Retinal pigment epithelial cell (primary cell): ENCODE measurements at places on chromosomes 5 and 9.

DNA sequence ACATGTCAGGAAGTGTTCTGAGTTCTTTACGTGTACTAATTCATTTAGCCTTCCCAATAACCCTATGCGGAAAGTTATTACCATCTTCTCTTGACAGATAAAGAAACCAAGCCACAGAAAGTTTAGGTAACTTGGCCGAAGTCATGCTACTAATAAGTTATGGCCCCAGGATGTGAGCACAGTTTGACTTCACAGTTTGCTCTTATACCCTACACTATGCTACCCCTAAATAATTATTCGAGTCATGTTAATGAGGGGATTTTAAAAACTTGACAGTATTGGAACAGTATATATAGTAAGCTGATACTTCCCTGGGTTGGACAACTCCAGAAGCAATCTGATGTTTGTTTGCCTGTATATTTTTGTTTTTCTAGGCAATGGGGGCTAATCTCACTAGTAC, 29.4 kb upstream of the PDCD1LG2 start:
- DNase-seq = no peak

DNA sequence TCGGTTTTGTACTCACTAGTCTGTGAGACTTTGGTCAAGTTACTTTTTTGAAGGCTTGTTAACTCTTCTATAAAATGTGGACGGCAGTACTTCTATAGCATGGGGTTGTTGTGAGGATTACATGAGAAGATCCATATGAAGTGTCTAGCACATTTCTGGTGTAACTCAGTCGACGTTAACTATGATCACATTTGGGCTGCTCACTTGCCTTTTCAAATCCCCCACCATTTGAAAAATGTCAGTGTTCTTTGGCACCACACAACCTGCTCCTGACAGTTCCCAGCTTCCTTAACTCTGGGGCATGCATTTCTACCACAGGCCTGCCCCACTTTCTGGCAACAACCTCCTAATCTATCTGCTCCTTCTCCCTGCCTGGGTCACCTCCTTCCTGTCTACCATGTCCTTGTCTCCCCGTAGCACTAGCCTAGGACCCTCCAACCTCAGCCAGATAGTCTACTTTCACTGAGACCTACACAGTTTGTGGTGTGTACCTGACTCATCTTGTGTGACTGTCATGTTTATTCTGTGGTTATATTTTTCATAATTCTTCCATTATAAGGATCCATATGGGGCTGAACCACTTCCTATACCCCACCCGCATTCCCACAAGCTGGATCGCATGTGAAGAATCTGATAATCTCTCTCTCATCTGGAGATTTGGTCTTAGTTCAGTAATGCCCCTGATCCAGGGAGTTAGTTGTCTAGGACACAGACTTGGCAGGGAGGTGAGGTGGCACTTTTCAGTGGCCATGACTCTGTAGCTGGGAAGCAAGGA, 30.2 kb upstream of the BASP1 start:
- DNase-seq = no peak

DNA sequence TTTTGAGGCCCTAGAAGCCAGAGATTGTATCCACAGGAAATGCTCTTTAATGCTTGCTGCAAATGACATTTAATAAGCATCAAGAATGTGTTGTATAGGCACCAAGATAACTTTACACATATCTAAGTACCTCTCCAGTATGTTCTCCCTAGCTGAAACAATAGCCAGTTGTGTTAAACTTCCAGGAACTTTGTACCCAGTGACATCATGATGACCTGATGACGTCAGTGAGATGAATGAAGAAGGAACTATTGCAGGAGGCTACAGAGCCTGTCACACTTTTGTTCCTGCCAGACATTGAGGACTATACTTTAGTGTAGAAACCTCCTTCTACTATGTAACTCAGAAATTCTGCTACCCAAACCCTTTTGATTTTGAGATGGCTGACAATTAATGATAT, 129.8 kb downstream of the CD180 start:
- no peak for DNase-seq

DNA sequence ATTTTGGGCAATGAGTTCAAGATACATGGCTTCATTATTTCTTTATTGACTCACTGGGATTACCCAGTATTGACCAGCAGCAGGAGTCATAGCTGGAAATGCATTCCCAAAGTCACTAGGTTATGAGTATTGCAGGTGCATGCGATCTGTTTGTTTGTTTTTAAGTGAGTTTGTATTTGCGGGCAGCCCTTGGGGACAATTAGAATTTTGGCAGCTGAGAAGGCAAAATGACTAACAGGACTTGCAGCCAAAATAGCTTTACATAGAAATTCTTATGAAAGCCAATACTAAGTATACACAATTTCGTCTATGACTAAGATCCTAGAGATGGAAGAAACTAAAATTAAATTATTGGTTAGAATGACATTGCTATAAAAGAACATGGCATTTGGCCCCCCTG, 18.1 kb upstream of the RGMB start:
- no peak for DNase-seq

DNA sequence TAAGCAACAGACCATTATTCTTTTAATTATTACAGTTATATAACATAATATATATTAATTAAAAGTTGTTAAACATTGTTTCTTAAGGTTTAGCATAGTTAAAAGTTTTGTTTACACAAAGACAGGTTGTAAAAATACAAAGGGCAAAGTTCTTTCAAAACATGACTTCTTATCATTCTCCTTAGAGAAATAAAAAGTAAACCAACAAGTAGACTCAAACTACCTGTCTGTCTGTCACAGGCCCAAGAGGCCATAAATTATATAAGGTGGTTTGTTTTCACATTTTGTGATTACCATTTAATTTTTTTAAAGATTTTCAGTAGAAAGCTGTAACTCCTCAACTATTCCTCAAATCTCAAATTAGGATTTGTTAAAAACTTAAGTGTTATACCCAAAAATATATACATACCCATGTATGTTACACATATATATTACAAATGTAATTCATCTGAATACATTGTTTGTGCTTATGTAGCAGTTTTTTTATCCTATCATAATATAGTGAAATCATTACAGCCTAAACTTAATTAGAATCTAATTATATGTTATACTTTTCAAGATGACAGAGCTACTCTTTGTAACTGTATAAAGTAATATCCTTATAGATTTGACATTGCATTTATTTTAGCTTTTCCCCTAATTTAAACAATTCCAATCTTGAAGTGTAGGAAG, 93.8 kb upstream of the GRHPR start:
- DNase-seq = no peak

DNA sequence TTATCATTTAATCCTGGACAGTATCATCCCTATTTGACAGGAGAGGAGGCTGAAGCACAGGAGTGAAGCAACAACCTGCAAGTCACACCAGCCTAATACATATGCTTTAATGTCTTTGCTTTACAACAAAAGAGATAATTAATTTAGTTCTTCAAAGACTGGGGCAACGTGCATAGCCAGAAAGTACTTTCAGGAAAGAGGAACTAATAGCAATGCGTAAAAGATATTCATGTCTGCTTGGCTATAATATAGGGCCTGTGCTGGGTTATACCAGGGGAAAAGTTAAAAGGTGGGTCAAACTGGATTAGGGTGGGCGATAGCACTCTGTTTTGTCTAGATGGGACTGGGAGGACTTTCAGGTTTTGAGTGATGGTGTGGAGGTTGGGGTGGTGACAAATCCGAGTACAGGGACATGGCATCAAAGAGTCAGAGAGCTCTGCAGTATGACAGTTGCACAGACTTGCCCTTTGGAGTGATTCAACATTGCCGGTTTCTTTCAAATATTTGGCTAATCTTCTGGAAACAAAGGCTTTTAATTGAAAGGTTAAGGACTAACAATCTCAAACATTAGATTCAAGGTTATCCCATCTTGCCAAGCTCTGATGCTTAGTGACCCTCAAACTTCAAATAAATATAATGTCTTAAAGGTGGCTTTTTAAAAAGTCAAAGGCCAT, 11.9 kb downstream of the DAB2 start:
- no peak for DNase-seq

GRCh38 chr5:129445379-129445778, 14.7 kb upstream of the ADAMTS19 start:
- DNase-seq = no peak

- no peak for DNase-seq
Measured at GRCh38 chr5:72940082-72940481, 15.8 kb upstream of the FCHO2 start.

DNA sequence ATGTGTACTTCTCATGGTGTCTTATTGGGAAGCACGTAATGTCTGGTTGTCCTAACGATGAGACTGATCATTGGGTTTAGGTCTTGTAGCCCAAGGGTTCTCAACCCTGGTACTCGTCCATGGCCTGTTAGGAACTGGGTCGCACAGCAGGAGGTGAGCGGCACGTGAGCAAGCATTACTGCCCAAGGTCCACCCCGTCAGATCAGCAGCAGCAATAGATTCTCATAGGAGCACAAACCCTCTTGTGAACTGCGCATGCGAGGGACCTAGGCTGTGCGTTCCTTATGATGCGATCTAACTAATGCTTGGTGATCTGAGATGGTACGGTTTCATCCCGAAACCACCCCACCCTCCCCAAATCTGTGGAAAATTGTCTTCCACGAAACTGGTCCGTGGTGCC, 33.5 kb downstream of the CNOT6 start:
- DNase-seq = no peak

- DNase-seq = no peak
Measured at GRCh38 chr5:129406440-129406839, 53.7 kb upstream of the ADAMTS19 start.

DNA sequence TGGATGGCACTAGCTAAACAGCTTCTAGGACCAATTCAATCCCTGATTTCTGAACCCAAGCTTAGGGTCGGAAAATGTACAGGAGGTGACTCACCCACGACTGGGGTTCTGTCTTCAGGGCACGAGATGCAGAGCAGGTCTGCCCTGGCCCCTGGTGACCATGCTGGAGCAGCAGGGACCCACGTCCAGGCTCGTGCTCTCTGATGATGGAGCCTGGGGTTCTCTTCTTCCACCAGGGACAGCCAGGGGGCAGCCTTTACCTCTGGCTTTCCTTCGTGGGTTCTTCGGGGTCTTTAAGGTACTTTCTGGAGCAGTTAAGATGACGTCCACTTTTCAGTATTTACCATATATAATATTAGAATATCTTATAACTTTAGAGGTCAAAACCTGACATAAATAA, 2.1 kb downstream of the CFAP77 start:
- no peak for DNase-seq

GRCh38 chr5:145293716-145294115, 541.4 kb downstream of the PRELID2 start:
- DNase-seq = no peak

DNA sequence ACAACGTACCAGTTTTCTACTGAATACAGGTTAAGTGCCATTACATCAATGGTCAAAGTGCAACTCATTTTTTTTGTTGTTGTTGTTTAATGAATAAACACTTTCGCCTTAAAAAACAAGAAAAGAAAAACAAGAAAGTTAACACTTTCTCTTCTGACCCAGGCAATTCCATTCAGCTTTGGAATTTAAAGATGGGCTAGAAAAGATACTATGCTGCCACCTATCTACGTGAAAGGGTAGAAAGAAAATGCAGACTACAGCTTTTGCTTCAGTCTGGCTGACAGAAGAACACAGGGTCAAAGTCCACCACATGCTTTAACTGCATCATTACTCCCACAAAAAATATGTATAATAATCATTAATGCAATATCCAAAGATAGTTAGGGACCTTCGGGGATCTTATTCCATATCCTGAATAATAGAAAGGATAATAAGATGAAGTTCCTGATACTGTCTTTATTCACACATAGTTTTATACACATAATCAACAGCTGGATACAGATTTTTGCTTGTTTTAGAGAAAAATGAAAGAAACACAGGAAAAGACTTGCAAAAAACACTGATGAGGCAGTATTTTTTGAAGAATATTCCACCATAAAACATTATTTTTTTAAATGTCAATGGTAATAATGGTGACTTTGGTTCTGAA, 40.4 kb downstream of the ZDHHC21 start:
- DNase-seq = no peak

GRCh38 chr9:82191082-82191770, 202.7 kb downstream of the SPATA31D1 start:
- no peak for DNase-seq

GRCh38 chr5:64384765-64385164, 121.0 kb upstream of the RGS7BP start:
- no peak for DNase-seq

- no peak for DNase-seq
Measured at GRCh38 chr9:104604801-104605200, 626 bp downstream of the OR13C2 start.

- no peak for DNase-seq
Measured at GRCh38 chr5:56350597-56351170, 117.6 kb upstream of the ANKRD55 start.
